ENCODE measurements at places on chromosomes 3 and 15. TPM values are rescaled to one million over a fixed set of nuclear protein-coding genes. Genes with fewer than 3 reads are reported as not detected.

- DNase-seq, result no peak
Measured at GRCh38 chr3:32421185-32421584, 29.5 kb downstream of the CMTM7 start.

ROPN1 gene
- total RNA-seq, result not detected

PPARG gene
- 0.62 TPM for total RNA-seq

SERPINI1 gene
- total RNA-seq, result 6.5 TPM

MKRN3 gene
- total RNA-seq, result not detected

- DNase-seq, result no peak
Measured at GRCh38 chr3:178202194-178202593, 334.0 kb upstream of the KCNMB2 start.

DNA sequence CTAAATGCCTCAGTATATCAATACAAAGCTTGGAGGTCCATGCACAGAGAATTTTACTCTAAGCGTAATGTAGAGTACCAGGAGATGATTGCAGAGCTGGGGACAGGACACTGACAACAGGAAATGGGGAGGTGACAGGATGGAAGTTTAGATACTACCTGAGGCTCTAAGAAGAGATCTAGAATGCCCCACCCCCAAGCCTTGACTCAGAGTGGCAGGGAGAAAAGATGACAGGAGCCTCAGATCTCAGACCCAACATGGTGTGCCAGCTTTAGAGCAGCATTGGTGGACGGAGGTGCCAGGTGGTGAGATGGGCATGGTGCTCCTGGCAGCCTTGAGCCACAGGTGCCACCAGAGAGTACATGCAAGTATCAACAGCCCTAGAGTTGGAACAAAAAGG lies 62.5 kb downstream of the LYZL4 start:
- DNase-seq, result no peak

DNA sequence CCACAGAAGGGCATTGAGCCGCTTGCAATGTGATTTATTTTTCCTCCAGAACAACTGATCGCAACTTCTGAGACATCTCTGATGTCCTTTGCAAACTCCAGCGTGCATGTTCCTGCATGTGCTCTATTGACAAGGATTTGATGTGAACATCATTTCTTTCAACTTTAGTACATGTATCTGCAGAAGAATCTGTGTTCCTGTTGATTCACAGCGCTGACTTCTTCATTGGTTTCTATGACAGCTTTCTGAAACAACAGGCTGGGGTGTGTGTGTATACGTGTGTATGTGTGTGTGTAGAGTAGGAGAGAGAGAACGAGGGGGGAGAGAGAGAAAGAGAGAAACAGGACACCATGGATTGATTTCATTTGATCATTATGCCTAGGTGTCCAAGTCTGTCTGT lies 56.7 kb upstream of the CMTM8 start:
- no peak for DNase-seq

Data from H7 (cell line).